Kidney (tissue), 22 donors: ENCODE measurements at places on chromosomes 3 and 15. TPM values are rescaled to one million over a fixed set of nuclear protein-coding genes. Genes with fewer than 3 reads are reported as not detected.

Gene KLF13
- 55.5 TPM for polyA plus RNA-seq

Gene LYZL4
- polyA plus RNA-seq: not detected

Gene AQP9
- polyA plus RNA-seq: 0.30 TPM

Gene TNFAIP8L3
- polyA plus RNA-seq: 2.4 TPM

Gene COL6A5
- not detected for polyA plus RNA-seq

Gene KBTBD12
- polyA plus RNA-seq: 1.6 TPM

Gene ZCWPW2
- polyA plus RNA-seq: 0.54 TPM

Gene SMCO1
- not detected for polyA plus RNA-seq

Gene CADM2
- 0.06 TPM for polyA plus RNA-seq

Gene KCNH8
- not detected for polyA plus RNA-seq

Gene DAZL
- polyA plus RNA-seq: not detected

Gene TMEM207
- polyA plus RNA-seq: 21.2 TPM

Gene GABRA5
- polyA plus RNA-seq: not detected

Gene KCNMB2
- 2.1 TPM for polyA plus RNA-seq

Gene GXYLT2
- polyA plus RNA-seq: 0.39 TPM

Gene GRAMD1C
- 21.0 TPM for polyA plus RNA-seq

Gene RHOV
- 4.6 TPM for polyA plus RNA-seq

Gene CLEC3B
- 284 TPM for polyA plus RNA-seq

Gene ACSBG1
- polyA plus RNA-seq: 0.86 TPM

Gene MST1R
- polyA plus RNA-seq: 0.30 TPM

Gene EFCC1
- polyA plus RNA-seq: 2.4 TPM

Gene SLC38A3
- 4.2 TPM for polyA plus RNA-seq

Gene SLC22A14
- polyA plus RNA-seq: 0.75 TPM

Gene SLC2A2
- polyA plus RNA-seq: 31.0 TPM

Gene LIPC
- 21.6 TPM for polyA plus RNA-seq

Gene C3orf49
- polyA plus RNA-seq: not detected

Gene MME
- polyA plus RNA-seq: 126 TPM
